ENCODE measurements at places on chromosomes 1 and 21.

GRCh38 chr1:155873860-155874259, 14.5 kb downstream of the SYT11 start:
- DNase-seq: no peak

DNA sequence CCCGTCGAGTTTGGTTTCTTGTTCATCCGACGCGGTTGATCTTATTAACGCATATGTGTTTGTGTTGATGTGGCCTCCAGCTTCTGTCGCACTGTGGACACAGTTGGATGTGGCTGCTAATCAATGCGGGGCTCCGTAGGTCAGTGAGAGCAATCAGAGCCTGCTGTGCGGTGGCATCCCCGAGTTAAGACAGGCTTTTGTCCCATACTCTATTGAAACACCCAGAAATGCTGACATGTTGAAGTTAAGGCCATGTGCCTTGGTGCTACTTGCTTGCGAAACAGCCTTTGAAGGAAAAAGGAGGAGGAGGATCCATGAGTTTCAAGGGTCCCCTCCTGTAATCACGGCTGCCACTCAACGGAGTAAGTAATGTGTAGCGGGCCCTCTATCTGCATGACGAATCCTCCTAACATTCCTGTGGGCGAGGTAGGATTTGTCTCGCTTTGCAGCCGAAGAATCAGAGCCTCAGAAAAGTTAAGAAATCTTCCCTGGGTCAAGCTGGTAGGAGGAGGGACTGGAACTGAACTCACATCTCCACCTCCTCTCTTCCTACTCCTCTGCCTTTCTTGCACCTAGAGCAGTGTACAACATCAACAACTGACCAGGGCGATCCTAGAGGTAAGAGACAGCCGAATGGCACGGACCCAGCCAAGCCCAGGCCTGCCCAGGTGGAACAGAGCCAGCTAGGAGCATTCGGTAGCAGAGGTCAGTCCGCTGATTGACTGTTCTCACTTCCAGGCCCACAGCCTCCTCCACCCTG, 19.5 kb downstream of the PDE9A start:
- no peak for DNase-seq

DNA sequence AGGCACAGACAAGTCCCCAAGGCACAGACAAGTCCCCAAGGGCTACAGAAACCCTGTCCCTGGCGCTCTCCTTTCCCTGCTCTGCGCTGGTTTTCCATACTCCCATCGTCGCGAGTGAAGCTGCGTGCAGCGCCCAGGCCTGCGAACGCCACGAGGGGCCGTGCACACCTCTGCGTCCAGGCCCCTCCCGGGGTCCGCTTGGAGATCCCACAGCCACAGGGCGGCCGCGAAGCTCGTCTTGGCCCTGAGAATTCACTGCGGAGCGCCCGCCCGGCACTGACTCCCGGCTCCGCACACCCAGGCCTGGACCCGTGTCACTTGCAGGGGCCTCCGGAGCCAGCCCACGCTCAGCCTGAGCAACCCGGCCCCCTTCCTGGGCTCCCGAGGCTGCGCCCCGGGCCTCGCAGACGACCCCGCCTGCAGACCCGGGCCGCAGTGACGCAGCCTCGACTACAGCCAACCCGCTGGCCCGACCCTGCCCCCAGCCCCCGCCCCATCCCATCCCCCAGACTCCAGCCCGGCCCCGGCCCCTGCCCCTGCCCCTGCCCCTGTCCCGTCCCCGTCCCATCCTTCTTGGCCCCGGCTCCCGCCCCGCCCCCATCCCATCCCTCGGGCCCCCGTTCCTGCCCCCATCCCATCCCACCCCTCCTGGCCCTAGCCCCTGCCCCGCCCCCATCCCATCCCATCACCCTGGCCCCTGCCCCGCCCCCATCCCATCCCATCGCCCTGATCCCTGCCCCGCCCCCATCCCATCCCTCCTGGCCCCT, 841 bp downstream of the POFUT2 start:
- peak; percentile 43 for DNase-seq

DNA sequence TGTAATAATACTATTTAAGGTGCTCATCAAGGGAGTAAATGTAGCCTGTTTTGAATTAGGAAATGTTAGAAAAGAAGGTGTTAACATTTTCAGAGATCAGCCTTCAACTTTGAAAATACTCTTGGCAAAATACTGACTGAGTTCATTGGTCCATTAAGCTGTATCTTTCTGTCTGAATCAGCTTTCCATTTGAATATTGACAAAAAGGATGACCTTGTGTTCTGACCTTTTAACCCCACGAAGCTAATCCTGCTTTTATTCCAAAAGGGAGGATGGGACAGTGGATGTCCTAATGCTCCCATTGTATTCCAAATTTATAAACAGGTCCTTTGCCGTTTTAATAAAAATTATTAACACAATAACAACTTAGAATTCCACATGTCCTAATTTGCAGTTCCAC, 259.7 kb upstream of the NRIP1 start:
- no peak for DNase-seq

GRCh38 chr1:108708691-108709660, 3.7 kb upstream of the FNDC7 start:
- peak; percentile 42 for DNase-seq

DNA sequence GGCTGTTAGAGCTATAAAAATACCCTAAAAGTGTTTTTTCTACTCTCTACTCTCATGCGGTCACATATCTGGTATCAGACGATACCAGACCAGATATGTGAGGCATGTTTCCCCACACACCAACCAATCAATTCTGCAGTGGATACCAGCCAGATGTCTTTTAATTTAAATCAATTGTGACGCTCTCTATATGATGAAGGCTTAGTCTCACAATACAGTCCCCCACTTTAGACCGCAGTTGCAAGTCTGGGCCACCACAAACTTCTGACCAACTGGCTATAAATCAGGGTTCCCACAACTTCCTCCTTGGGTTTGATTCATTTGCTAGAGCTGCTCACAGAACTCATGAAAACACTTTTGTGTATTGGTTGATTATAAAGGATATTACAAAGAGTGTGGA, 586.1 kb upstream of the ZP4 start:
- no peak for DNase-seq

- no peak for DNase-seq
These were observed 296.6 kb downstream of the TTLL7 start for GRCh38 chr1:83702356-83702755.

DNA sequence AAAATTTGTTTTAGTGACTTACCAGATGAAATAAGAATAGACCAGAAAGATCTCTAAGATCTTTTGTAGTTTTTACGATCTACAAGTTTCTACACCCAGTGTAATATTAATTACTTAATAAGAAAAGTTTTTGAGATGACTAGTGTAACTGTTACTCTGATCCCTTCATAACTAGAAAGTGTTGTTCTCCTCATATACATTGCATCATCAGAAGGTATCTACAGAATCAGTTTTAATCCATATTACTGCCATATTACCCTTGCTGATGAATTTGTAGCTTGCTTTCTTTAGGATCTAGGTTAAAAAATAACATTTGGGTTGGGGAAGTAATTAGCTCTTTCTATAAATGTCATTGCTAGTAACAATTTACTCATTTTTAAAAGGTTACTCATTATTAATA, 72.5 kb downstream of the GPR161 start:
- DNase-seq: no peak

GRCh38 chr1:8886589-8886988, 8.1 kb upstream of the ENO1 start:
- DNase-seq: no peak

DNA sequence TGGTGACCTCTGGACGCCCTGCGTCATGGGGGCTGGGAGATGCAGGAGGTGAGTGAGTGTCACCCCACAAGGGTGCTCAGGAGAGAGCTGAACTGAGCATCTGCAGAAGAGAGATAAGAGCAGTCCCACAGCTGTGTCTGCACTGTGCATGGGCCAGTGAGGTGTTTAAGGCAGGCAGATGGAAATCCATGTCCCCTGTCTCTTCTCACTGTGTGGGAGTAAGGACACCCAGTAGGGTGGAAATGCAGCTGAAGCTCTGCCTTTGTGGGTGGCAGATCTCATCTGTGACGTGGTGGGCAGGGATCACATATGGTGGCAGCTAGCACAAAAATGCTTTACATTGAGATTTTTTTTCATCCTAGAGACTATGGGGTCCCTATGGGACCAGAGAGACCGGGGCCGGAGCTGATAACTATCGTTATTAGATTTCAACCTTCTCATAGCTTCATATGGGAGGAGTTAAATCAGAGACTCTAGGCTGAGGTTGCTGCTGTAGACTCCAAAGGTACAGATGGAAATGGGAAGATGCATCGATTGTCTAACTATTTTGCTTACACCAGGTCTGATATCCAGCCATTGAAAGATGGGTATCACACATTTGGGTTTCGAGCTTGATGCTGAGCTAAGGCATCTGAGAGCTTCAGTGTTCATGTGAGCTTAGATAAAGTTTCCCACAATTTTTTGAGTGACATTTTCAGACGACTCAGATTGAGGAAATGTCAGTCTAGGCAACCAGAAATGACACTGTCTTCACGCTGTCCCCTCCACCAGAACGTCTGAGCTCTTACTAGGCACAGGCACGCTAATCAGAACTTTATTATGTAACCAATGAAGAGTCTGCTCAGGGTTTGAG, 65.3 kb upstream of the PSEN2 start:
- no peak for DNase-seq

- peak; percentile 84 for DNase-seq
These were observed 5.9 kb upstream of the STUM start for GRCh38 chr1:226542623-226543103.

- DNase-seq: no peak
These were observed 259.6 kb upstream of the RRP15 start for GRCh38 chr1:218025454-218025853.

GRCh38 chr1:6143395-6143794, 36.7 kb downstream of the CHD5 start:
- no peak for DNase-seq

- no peak for DNase-seq
These were observed 25.9 kb downstream of the PCNX2 start for GRCh38 chr1:233269656-233270055.

- DNase-seq: no peak
These were observed 4.2 kb upstream of the ANGPTL7 start for GRCh38 chr1:11184973-11185372.

- DNase-seq: peak; percentile 74
These were observed 23.1 kb upstream of the PKP1 start for GRCh38 chr1:201260236-201260590.

DNA sequence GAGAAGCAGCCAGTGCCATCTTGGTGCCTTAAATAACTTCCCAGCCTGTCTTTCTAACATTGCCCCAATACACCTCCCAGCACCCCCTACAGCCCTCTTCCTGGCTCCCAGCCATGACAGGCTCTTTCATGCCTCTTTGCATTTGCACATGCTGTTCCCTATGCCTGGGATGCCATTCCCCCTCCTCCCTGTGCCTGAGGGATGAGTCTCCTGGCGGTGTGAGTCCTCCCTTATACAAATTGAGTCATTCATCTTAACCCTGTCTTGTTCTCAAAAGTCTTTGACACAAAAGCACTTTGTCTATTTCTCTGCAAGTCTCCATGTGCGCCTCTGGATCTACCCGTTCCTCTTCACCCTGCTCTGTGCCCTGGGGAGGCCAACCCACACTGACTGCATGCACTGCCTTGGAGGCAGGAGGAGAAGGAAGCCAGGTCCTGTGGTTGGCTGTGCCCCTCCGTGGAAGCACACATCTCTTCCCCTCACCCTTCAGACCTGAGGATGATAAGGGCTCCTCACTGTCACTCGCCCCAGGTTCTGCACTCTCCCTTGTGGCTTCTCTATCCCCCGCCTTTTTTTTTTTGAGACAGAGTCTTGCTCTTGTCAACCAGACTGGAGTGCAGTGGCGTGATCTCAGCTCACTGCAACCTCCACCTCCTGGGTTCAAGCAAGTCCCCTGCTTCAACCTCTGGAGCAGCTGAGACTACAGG, 25.1 kb downstream of the CDCP2 start:
- no peak for DNase-seq

- DNase-seq: no peak
These were observed 229.3 kb downstream of the DISC1 start for GRCh38 chr1:231855926-231856325.

- no peak for DNase-seq
These were observed 13.2 kb upstream of the PRKAA2 start for GRCh38 chr1:56631901-56632300.

DNA sequence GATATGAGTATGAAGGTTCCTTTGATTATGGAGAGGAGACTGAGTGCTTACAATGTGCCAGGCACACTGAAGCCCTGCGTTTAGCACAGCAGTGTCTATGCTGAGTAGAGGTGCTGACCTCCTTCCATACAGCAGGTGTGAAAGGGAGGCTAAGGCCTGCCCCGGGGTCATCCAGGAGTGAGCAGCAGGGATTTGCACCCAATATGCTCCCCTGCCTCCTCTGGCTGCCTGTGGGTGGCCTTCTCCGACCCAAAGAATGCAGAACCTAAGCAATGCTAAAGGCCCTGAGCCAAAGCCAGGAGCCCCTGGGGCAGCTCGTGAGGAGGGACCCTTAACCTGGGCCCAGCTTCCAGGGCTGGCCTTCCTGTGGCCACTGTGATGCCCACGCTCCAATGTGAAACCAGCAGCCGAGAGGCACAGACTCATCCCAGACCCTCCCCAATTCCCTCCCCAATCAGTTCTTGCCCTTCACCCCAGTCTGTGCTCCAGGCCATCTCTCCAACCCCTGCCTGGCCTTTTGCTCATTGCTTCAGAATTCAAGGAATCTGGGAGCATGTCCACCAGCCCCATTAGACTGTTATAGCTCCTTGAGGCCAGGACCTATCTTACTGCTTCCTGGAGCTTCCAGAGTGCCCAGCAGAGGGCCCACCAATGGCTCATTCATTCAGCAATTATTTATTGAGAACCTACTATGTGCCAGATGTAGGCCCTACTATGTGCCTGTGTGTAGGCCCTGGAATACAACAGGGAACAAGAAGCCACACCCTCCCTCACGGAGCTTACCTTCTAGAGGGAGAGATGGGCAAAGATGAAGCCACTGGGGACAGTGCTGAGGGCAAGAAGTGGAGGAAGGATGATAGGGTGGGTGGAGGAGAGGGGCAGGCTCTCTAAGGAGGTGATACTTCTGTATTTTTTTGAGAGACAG, 53.3 kb downstream of the TAS1R2 start:
- peak; percentile 68 for DNase-seq

DNA sequence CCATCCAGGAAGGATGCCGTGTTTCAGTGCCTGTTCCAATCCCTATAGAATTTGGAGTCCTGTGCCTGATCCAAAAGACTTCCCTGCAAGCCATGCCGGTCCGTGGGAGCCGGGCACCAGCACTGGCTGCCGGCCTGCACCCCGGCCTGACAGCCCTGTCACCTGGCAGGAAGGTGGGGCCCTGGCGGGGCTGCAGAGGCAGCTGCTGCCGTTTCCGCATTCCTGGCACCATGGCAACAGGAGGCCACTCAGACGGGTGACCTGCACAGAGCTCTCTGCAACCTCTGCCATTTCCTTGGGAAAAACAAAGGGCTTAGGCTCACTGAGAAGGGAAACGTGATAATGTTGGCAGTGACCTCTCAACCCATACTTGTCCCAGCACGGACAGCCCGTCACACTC, 63.2 kb upstream of the TMEM51 start:
- DNase-seq: peak; percentile 43

GRCh38 chr1:77899647-77900320, 11.4 kb downstream of the NEXN start:
- no peak for DNase-seq

- peak; percentile 61 for DNase-seq
These were observed 663.2 kb downstream of the ADGRL2 start for GRCh38 chr1:82463951-82464350.

- peak; percentile 32 for DNase-seq
These were observed 477.2 kb upstream of the CAMK1G start for GRCh38 chr1:209106237-209106741.

- DNase-seq: no peak
These were observed 4.1 kb downstream of the TEX38 start for GRCh38 chr1:46675549-46676314.
